ENCODE measurements at places on chromosomes 1 and 21.

GRCh38 chr21:18384771-18385170 lies 18.8 kb downstream of the TMPRSS15 start:
- DNase-seq: no peak

DNA sequence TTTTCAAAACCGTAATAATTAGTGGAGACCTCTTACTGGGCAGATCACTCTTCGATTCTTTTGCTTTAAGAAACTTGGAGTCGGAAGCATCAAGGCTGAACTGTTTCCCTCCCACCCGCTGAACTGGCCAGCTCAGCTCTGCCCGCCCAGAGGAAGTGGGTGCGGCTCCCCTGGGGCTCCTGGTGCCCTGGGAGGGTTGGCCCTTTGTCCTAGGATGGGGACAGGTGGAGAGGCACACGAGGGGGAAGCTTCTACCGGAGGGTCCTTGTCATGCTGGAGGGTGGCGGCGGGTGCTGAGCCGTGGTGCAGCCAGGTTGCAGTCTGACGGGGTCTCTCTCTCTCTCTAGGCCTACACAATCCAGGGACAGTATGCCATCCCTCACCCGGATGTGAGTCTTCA lies 64.3 kb upstream of the COL6A1 start:
- no peak for DNase-seq

GRCh38 chr1:156524481-156524869 lies 23.9 kb upstream of the MEF2D start:
- DNase-seq: no peak

- peak; percentile 81 for DNase-seq
Observed at GRCh38 chr1:145690587-145691558, 16.3 kb downstream of the PDZK1 start.

- peak; percentile 73 for DNase-seq
Observed at GRCh38 chr1:110069404-110070281, 829 bp downstream of the ALX3 start.

- DNase-seq: peak; percentile 70
Observed at GRCh38 chr21:46666941-46667740, 31.7 kb downstream of the PRMT2 start.

DNA sequence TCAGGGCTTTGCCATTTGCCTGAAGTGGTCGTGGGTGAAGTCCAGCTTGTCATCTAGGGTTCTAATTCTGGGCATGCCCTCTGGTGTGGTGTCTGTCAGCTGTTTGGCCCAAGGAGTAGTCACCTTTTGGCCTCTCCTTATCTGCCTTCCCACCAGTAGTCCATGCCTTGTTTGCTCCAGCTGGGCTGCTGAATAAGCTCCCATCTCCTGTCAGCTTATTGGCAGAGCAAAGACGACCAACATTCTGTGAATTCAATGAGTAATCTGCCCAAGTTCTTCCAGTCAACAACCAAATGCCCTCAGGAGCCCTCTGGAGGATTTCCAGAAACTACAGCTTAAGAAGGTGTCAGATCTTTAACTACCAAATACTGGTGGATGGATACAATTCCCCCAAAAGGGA lies 7.0 kb downstream of the BCAN start:
- DNase-seq: no peak

DNA sequence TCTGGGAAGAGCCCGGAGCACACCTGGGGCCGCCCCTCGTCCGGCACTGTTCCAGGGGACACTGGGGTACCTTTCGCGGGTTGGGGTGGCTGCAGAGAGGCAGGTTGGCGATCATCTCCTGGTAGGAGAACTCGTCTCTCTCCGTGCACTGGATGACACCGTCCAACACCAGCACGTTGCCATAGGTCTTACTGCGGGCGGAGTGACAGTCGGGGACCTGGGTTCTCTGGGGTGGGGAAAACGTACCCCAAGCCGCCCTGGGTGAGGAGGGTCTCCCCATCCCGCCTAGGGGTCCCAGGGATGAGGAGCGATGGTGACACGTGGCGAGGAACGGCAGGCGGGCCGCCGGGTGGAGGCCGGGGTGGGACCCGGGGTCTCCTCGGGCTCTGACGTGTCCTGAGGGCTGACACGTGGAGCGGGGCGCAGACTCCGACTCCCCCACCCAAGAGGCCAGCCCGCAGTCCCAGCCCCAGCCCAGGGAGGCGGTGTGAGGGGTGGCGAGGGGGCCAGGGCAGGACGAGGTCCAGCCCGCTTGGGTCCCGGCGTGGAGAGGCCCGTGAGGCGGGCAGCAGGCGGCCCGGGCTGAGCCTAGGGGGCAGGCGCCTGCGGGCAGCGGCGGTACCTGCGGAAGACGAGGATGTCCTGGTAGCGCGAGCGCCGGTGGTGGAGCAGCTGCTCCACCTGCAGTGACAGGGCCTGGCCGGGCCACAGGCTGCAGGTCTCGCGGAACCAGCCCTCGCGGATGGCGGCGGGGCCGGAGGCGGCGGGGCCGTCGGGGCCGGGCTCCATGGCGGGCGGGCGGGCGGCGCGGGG lies 457 bp downstream of the SRM start:
- peak; percentile 71 for DNase-seq

DNA sequence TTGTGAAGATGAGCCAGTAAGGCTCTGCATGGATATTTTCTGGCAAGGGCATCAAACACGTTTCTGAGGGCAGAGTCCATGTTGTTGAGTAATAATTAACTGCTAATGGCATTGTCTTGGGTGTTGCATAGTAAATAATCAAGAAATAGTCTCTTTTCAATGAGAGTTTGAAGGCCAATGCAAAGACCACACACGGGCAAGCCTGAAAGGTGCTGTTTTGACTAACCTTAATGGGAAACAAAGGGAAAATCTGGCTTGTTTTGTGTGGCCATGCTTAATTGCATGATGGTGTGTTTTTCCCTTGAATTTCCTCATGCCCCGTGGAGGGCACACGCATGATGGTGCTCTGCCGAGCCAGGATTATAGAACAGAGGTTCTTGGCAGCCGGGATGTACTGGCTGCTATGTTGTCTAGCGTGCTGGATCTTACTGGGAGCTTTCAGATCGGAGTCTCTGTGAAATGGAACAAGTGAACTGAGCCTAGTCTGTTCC lies 127.6 kb downstream of the NOS1AP start:
- no peak for DNase-seq

GRCh38 chr1:62436466-62437272 lies at the start of gene USP1:
USP1 (plus strand) TSS chr1:62437049; CDS start chr1:62439868, 2,819 bp downstream.
- DNase-seq: peak; percentile 100

GRCh38 chr1:17207966-17208418 lies 3.1 kb downstream of the PADI1 start:
- peak; percentile 89 for DNase-seq

DNA sequence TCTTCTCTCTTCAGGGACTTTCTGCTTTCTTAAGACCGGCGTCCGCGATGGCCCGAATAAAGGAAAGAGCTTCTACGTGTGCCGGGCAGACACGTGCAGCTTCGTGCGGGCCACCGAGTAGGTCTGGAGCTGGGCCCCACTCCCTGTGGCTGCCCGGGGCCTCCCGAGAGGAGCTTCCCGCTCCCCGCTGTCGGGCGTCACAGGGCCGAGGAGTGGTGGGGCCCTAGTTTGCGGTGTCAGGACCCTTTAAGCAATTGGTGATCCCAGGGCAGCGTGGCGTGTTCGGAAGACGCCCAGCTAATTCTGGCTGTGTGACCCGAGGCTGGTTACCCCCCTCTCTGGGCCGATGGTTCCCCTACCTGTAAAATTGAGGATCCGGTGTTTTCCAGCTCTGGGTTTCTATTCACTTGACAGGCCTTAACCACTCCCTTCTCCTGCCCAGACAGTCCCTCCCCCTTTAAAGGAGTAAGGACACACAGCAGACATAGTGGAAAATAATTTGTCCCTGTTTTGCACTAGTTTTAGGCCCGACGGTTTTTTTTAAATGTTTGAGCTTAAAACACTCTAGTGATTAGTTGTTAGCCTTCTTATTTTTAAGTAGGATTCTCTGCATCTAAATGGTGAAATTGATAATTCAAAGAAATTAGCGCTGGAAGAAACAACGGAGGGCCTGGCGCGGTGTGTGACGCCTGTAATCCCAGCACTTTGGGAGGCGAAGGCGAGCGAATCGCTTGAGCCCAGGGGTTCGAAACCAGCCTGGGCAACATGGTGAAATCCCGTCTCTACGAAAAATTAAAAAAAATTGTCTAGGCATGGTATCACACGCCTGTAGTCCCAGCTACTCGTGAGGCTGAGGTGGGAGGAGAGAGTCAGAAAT lies 553 bp downstream of the TTF2 start:
- DNase-seq: peak; percentile 76

DNA sequence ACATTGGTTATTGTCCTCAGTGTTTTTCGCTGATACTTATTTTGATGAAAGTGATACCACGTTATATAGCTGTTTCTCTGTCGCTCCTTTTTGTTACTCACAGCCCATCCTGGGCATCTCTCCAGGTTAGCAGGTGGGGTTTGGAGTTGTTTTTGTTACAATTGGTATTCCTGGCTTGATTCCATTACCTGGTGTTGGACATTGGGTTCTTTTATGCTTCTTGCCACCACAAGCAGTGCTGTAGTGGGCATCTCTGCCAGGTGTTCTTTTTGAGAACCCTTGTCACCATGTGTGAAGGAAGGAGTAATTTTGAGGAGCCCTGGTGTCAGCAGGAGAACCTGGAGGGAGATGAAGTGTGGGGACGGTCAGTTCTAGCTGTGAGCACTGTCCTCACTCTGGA lies 47.5 kb upstream of the PWP2 start:
- no peak for DNase-seq

DNA sequence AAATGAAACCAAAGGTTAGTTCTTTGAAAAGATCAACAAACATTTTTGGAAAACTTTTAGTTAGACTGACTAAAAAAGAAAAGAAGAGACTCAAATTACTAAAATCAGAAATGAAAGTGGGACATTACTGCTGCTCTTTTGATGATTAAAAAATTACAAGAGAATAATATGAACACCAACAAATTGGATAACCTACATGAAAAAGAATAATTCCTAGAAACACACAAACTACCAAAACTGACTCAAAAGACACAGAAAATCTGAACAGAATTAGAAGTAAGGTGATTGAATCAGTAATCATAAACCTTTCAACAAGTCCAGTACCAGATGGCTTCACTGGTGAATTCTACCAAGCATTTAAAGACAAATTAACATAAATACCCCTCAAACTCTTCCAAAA lies 5.6 kb downstream of the KIFAP3 start:
- DNase-seq: no peak

DNA sequence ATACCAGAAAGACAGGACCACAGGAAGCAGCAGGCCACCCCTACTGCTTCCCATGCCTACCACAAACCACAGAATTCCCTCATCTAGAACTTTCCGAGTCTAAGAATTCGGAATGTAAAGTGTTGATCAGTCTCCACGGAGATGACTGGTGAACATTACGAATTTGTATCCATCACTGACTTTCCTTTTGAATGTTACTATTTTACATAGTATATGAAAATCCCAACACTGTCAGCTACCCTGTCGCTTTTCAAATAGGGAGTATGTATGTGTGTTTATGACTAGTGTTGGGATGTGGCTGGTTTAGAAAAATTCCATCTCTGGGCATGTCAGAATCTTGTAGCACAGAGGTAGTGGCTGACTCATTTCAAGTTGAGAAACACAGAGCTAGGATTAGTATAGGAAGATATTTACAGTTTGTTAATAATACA lies 118.2 kb downstream of the COQ8A start:
- no peak for DNase-seq

DNA sequence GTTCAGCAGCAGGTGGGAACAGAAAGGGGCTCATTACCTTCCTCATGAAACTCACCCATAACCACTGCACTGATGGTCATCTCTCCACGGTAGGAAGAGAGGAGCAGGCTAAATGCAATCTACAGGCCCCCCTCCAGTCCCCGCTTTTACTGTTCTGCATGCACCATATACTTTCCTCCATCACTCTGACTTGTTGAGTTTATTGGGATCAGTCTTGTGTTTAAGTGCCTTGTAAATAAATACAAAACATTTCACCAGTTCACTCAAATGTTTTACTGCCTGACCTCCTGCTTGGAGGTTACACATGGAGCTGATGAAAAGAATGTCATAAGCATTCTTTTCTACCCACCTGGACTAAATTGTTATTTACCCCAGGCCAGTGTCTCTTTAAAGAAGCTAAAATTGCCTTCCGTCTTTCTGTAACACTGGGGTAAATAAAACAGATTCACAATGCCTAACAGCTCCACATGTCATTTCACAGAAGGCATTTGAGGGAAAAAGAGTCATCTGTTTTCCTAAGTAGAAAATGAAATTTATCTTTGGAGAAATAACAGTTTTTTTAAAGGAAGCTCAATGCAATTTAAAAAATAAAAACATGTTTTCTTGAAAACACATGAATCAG lies 30.7 kb downstream of the PTPN14 start:
- DNase-seq: no peak

DNA sequence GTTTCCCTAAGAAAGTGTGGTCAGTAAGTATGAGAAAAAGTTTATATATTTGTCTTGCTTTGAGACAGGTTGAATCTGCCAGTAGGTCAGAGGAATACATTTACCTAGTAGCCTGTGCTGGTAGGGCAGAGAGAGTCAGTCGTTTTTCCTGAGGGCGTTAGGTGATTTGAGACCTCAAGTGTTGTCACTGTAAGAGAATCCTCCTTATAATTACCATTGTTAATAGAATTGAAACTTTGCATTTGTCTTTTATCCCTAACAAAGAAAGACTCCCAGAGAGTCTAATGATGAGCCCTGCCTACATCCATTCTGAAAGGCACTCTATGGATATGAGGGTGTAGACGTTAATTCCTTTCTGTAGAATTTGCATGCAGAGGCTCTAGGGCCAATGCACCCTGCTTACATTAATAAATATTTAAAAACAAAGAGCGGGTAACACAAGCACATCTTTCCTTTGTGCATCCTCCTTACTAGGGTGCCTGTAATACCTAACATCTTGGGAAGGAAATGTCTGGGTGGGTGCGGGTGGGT lies 16.4 kb downstream of the PBX1 start:
- DNase-seq: no peak

DNA sequence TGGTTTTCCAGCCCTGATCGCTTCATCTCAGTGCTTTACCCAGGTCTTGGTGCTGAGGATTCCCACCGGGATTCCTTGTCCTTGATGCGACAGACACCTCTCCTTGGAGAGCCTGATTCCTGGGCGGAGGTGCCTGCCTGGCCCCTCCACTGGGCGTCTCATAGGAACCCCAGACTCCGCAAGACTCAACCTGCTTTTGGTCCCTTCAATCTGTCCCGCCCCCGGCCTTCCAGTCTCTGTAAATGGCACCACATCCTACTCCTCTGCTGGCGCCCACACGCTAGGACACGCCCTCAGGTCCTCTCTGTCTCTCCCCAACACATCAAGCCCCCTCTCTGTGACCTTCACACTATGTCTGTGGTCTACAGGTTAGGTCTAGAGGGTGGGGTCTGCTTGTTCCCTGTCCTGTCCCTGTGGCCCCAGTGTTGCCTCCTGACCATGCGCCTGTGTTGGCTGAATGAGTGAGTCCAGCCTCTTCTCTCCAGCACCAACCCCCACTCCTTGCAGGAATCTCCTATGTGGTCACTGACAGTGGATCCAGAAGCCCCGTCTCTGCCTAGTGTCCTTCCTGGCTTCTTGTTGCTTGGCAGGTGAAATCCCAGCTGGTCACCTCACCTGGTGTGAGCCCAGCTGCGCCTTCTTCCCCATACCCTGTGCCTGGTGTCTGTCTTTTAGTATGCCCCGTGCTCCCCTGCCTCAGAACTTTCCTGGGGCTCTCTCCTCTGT lies 119.7 kb upstream of the C1orf174 start:
- peak; percentile 40 for DNase-seq

GRCh38 chr1:79825551-79825950 lies 819.0 kb upstream of the ADGRL4 start:
- no peak for DNase-seq

All from islet precursor cell (in vitro differentiated cells).